Renal cortical epithelial cell (primary cell): ENCODE measurements at places on chromosomes 4 and X.
A peak's percentile ranks its signal among the peaks of the same experiment; 100 is the strongest.

GRCh38 chrX:69357317-69357716, 146.8 kb upstream of the NALF2 start:
- DNase-seq, result no peak

GRCh38 chr4:93718233-93718632, 110.3 kb upstream of the ATOH1 start:
- DNase-seq, result no peak

- no peak for DNase-seq
These were observed 78.3 kb downstream of the SLC9A6 start for GRCh38 chrX:136063340-136064079.

- DNase-seq, result no peak
These were observed 95.4 kb downstream of the ANOS1 start for GRCh38 chrX:8636497-8636896.

GRCh38 chrX:139120760-139121159, 409.2 kb upstream of the FGF13 start:
- peak; percentile 61 for DNase-seq

- no peak for DNase-seq
These were observed 68.1 kb upstream of the FTHL17 start for GRCh38 chrX:31139961-31140360.

DNA sequence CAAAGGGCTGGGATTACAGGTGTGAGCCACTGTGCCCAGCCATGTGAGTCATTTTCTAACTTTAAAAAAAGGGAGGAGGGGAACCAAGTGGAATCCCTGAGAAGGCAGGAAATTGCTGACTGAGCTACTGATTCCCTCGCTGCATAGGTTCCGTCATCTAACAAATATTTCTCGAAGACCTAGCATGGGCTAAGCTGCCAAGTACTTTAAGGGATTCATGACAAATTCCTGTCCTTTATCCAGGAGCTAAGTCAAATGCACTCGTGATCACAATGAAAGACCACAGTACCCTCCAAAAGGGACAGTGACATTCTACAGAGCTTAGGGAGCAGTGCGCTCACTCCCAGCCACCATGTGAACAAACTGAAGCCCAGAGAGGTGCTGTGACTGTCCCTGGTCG, 33.2 kb upstream of the MAN2B2 start:
- no peak for DNase-seq

DNA sequence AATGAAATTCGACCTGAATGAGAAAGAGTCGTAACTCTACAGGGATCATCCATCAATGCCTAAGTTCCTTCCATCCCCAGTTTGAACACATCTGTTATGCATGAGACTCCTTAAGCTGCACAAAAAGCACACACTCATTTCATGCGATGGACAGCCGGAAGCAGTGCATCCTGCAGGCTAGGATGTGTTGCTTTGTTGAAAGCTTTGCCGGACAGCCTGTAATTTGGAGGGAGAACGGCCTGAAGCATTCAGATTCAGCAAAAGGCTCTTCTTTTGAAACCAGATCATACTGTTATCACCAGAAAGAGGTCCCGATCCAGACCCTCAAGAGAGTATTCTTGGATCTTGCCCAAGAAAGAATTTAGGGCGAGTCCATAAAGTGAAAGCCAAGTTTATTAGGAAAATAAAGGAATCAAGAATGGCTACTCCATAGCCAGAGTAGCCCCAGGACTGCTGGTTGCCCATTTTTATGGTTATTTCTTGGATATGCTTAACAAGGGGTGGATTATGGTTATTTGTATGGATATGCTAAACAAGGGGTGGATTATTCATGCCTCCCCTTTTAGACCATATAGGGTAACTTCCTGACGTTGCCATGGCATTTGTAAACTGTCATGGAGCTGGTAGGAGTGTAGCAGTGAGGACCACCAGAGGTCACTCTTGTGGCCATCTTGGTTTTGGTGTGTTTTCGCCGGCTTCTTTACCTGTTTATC, 48.1 kb upstream of the DHRSX start:
- DNase-seq, result no peak

- no peak for DNase-seq
These were observed 185.3 kb downstream of the CRLF2 start for GRCh38 chrX:1027133-1027532.

DNA sequence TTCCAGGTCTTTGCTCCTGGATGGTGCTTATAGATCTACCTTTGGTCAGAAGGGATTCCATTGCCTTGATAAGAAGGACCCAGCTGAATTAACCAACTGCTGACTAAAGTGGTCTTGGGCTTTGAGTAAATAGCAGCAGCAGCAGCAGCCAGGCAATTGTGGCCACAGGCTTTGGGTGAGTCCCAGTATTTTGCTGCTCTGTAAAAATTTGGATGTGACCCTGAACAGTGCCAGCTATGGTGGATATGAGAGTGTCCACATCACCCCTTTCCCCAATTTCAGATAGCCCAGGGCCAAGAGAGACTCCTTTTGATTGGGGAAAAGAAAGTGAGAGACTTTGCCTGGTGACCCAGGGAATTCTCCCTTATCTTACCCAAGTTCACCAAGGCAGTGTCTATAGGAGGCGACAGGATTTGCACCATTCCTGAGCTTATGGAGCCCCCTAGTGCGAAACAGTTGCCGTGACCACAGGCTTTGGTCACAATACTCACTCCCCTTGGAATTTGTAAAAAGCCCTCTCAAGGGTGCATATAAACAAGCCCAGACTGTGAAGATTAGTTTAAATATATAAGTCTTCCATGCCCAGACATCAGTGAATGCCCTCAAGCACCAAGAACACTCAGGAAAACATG, 518.0 kb downstream of the TMA16 start:
- DNase-seq, result peak; percentile 4

- DNase-seq, result no peak
These were observed 2.4 kb upstream of the FGB start for GRCh38 chr4:154560419-154560801.

DNA sequence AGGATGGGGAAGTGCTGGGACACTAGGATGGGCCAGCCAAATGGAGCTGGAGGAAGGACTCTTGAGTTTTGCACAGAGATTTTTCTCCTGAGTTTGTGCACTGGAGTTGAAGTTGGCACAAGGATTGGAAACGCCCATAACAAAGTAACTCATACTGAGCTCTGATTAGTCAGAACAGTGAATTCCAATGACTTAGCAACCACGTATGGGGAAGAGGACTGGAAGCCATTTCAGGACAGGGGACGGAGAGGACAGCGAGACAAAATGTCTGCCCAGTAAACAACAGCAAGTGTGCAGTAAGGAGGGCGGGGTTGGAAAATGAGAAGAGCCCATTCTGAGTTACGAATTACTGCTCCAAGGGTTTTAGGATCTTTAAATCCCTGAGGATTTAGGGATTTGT, 5.9 kb downstream of the RIPPLY1 start:
- no peak for DNase-seq

DNA sequence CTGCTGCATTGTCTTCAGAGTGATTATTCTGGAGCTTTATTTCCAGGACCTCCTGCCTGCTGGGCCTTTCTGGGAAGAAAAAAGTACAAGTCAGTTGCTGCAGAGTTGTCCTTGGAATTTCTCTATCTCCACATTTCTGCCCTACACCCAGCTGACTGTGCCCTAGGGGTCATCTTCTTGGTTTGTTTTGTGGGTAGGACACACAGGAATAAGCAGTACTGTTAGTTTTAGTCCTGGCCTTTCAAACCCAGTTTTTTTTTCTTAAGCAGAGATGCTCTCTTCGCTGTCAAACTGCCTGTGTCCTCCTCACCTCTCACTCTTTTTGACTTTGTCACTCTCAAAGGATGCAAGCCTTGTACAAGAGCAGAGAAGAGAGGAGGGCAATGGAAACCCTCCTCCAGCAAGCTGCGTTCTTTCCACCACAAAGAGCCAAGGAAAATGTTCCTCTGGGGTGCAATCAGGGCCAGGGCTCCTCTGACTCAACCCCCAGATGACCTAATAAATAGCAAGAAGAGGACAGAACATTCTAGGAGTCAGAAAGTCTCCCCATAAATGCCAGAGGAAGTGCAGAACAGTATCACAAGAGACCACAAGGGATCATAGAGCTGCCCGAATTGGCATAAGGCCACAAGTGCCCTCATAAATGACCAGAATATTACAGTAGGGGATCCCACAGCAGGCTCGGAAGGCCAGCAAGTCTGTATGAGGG, 186.2 kb downstream of the RCHY1 start:
- no peak for DNase-seq

DNA sequence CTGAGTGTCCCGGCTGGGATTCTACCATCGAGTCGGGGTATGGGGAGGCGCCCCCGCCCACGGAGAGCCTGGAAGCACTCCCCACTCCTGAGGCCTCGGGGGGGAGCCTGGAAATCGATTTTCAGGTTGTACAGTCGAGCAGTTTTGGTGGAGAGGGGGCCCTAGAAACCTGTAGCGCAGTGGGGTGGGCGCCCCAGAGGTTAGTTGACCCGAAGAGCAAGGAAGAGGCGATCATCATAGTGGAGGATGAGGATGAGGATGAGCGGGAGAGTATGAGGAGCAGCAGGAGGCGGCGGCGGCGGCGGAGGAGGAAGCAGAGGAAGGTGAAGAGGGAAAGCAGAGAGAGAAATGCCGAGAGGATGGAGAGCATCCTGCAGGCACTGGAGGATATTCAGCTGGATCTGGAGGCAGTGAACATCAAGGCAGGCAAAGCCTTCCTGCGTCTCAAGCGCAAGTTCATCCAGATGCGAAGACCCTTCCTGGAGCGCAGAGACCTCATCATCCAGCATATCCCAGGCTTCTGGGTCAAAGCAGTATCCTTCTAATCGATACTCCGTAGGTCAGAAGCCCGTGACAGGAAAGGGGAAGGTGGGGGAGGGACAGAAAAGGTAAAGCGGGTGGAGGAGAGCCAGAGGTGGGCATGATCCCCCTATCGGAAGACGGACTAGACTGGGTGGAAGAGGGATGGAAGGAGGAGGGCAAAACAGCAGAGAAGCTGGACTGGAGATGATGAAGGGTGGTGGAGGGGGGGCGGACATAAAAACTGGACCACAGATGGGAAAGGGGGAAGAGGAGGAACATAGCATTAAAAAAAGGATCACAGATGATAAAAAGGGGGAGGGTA, 828 bp downstream of the TSPYL2 start:
- DNase-seq, result no peak

GRCh38 chr4:67624939-67625338, 66.4 kb downstream of the STAP1 start:
- no peak for DNase-seq
